RPMI8226 (cell line): ENCODE measurements at places on chromosomes 1 and 21.

DNA sequence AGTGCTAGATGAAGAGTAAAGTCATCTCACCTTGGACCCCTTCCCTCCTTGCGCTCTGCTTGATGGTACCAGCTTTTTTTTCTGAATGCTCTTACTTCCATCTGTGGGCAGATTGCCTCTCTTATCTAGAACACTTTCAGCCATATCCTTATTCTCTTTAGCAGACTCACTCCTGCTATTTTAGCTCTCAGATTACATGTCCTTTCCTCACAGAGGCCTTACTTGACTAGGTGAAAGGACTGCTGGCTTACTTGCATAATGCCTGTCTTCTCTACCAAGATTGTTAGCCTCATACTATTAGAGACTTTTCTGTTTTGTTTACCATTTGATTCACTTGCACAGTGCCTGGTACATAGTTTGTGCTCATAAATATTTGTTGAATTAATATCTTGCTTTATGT lies 9.3 kb downstream of the IFI44 start:
- no peak for DNase-seq

- no peak for DNase-seq
Measured at GRCh38 chr1:24742090-24742938, 2.9 kb upstream of the CLIC4 start.

DNA sequence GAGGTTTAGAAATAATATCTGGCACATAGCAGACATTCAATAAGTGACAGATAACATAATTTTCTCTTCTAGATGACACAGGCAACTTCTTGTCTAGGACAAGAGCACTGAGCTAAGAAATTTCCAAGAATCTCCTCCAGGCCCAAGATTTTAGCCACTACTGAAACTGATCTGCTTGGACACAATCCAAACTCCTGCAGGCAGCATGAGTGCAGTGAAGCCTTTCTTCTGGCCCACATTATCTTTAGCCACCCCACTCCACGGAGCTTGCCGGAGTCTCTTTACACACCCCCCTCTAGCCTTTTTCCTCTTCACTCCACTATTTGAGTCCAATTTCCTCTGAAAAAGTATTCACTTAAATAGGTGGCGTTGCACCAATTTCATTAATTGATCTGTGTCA lies 142.9 kb upstream of the DUSP10 start:
- no peak for DNase-seq

- DNase-seq = no peak
Measured at GRCh38 chr1:34052565-34052964, 112.5 kb downstream of the CSMD2 start.

DNA sequence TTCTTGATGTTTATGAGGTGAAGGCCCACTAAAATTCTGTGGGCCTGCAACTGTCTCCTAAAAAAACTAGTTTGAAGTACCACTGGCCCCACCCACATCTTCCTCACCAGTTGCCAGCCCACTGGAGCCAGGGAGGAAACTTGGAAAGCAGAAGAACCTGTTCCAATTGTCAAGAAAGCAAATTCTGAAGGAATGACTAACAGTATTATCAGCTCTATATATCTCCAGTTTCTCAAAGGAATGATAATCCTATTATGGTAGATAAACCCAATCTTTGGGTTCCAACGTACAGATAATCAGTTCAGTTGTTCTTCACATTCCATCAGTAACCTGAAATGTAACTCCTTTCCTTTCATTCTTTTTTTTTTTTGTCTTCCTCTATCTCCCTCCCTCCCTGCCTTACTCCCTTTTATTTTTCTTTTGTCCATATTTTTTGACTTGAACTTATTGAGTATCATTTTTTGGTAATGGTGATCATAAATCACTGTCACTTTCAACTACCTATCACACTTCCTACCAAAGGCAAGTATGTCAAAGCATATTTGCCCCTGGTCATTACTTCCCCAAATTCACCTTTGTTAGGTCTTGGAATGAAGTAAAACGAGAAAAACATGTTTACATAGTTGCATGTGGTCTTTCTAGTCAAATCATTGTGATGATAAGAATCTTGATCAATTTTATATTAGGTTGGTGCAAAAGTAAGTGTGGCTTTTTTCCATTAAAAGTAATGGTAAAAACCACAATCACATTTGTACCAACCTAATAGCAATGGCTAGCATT lies 943.4 kb downstream of the TTLL7 start:
- DNase-seq = no peak

DNA sequence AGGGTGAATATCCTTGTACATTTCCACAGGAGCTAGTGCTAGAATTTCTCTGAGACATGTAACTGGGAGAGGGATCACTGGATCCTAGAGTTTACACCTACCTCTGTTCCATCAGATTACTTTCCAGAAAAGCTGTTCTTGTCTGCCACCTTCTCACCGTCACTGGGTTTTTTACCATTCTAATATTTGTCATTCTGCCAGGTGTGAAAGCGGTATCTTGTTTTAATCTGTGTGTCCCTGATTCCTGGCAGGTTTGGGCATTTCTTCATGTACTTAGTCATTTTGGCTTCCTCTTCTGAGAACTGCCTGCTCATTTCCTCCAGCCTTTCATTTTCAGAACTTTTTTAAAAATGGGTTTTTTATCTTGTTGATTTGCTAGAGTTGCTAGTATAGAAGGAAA lies 5.1 kb downstream of the PMF1 start:
- DNase-seq = peak; percentile 62

DNA sequence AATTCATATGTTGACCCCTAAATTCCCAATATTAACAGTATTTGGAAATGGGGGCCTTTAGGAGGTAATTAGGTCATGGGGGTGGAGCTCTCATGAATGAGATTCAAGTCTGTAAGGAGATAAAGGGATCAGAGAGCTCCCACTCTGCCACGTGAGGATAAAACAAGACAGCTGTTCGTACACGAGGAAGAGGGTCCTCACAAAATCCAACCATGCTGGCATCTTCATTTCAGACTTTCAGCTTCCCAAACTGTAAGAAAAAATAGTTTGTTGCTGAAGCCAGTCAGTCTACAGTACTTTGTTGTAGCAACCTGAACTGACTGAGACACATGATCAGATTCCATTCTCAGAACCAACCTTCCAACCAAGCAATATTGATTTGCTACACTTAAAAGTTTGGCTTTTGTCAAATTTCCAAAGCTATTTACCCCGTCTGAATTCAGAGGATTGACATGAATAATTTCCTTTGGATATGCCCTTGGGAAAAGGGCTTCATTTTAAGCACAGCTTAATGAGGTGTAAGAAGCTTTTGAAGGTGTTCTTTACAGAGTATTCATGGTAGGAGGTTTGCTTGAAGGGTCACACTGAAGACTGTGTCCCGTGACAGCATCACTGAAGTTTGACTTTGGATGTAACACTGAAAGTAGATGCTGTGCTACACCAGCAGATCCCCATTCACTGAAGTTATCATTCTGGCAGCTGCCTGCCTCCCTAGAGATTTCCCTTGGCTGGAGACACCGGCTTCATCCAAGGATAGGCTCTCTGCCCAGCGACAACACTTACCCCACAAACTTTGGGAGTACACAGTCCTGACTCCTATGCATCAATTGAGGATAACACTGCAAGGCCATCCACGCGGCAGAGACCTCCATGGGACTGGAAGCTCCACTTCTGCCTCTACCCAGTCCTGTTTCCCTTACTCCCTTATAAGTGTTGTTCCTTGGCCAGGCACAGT lies 4.9 kb upstream of the OMA1 start:
- no peak for DNase-seq

GRCh38 chr1:172401477-172401876 lies 19.0 kb upstream of the C1orf105 start:
- DNase-seq = no peak

DNA sequence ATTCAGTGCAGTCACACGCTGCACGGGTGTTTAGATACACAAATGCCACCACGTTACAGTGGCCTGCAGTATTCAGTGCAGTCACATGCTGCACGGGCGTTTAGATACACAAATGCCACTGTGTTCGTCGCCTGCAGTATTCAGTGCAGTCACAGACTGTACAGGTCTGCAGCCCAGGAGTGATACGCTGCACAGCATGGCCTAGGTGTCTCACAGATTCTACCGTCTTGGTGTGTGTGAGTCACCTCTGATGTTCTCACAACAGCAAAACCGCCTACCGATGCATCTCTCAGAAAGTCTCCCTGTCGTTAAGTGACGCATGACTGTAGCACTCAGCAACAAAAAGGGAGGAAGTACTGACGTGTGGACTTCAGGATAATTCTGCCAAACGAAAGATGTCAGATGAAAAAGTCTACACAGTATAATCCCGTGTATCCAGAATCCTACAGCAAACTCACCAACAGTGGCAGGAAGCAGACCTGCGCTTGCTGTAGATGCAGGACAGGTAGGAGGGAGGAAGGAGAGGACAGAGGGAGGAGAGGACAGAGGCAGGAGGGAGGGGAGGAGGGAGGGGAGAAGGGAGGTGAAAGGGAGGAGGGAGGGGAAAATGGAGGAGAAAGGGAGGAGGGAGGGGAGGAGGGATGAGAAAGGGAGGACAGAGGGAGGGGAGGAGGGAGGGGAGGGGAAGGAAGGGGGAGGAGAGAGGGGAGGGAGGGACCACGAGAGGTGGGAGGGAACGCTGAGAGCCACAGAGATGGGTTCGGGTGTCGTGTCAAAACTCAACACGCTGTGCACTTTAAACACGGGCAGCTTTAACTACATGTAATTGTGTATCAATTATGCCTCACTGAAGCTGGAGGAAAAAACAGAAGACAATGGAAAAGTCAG lies 36.3 kb upstream of the PCBP3 start:
- peak; percentile 63 for DNase-seq

DNA sequence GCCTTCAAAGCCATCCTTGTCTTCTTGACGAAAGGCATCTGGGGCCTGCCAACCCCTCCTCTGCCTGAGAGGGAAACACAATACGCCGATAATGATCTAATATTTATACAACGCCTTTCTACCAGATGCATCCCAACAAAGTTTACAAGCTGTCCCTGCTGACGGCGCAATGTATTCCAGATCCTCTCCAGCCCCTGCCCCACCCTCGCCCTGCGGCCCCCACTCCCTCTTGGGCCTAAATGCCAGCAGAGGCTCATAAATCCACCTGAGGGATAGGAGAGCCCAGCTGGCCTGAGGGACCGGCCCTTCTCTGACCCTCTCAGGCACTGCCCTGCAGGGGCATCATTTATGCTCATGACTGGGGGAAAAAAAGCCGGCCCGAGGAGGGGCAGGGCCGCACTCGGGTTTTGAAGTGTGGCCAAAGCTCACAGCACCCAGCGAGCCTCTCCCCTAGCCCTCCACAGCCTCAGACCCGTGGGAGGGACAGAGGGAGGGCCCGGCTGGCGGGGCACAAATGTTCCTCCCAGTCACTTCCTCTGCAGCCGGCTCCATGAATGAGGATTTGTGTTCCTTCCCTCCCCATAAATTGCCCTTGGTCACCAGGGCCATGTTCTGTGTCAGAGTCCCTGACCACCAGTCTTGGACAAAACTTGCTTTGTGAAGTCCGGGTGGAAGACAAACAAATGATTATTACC lies 140.3 kb downstream of the FOXD2 start:
- DNase-seq = no peak

DNA sequence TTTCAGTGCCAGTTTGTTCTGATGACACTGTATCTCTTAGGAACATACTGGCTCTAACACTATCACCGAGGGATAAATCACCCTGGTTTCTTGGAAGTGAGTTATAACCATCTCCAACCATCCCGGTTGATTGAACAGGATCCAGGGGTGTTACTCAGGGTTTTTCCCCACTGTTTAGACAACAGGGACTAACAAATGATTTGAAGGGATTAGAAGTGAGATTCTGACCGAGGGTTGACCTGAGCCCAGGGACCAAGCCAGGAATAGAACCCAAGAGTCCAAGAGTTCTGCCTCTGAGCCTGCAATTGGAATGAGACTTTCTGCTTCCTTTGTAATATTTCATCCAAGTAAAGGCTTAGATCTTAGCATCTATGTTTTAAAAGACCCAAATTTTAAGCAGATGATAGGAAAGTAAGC lies 154.0 kb downstream of the DHRS3 start:
- no peak for DNase-seq

GRCh38 chr1:238487931-238488330 lies 597.2 kb upstream of the ZP4 start:
- no peak for DNase-seq

DNA sequence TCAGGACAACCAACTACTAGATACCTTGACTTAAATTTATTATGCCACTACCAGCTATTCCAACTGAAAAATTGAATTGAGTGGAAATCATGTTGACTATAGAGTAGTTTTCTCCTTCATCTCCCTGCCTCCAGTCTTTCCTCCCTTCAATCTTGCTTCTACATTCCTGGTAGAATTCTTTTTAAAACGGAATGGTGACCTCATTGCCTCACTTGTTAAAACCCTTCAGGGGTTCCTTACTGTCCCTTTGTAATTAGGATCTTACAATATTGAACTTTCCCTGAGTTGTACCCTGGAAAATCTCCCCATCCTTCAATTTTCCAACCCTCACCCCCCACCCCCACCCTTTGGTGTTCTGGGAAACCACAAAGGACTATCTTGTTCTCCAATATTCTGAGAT lies 82.8 kb upstream of the ZNF326 start:
- no peak for DNase-seq

DNA sequence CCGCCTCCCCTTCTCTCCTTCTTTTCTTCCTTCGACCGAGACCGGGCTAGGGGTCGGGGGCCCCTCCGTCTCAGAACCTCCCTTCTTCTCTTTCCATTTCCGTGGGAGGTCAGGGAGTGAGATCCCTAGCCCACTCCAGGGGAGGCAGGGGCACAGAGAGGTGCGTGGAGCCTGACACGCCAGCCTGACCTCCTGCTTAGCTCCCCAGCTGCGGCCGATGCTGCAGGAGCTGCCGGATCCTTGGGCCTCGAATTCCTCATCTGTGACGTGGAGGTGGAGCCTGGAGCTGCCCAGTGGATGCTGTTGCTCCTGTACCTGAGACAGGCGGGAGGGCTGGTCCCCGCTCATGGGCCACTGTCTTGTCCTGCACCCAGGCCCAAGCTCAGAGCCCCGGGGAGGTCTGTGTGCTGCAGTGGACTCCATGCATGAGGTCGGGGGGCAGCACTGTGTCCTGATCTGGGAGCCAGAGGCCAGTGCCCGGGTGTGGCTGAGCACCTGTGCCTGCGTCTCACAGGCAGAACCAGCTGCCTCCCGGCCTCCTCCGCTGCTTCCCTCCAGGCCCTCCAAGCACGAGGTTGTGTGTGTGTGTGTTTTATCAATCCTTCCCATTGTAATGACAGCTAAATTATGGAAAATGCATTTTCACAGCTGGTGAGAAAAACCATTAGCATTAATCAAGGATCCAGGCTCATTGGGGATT lies 55.3 kb upstream of the TTC34 start:
- DNase-seq = no peak

GRCh38 chr1:33301273-33301984 lies 19.5 kb downstream of the A3GALT2 start:
- no peak for DNase-seq

GRCh38 chr1:114189398-114189797 lies 35.7 kb upstream of the SYT6 start:
- DNase-seq = no peak

GRCh38 chr1:170376801-170377385 lies 155.1 kb upstream of the GORAB start:
- no peak for DNase-seq

GRCh38 chr1:41525891-41526587 lies 41.6 kb upstream of the EDN2 start:
- DNase-seq = no peak

- no peak for DNase-seq
Measured at GRCh38 chr1:101065575-101065974, 40.0 kb upstream of the DPH5 start.
